ENCODE measurements at places on chromosomes 7 and 10. TPM values are rescaled to one million over a fixed set of nuclear protein-coding genes. Genes with fewer than 3 reads are reported as not detected.

DNA sequence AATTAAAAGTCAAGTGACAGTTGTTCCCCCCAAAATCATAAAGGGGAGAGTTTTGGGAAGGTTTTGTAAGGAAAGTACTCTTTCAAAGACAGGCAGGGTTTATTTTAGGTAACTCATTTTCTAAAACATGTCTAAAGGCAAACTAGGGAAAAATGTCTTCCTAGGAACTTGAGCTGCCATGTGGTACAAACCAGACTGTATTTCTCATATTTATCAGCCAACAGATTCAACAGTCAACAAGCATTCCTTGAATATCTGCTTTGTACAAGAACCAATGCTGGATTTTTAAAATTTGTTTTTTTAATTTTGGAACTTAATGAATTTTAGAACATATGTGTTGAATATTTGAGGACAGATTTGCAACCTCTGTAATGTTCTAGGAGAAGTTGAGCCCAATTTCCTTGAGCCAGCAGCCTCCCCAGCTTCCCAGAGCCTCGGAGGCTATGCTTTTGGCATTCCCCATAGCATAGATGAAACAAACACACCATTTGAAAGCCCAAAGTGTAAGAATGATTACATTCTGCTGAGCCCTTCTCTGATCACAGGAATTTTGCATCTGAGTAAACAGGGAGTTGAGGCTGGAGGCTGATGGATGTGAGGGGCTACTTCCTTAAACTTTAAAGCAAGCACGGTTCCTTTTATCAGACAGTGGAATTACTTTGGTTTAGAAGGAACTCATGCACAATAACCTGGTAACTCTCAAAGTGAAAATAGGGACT is 345.1 kb downstream of the RNLS start:
- no peak for DNase-seq

- DNase-seq: peak; percentile 16
Measured at GRCh38 chr7:139854803-139855497, 25.9 kb downstream of the TBXAS1 start.

DNA sequence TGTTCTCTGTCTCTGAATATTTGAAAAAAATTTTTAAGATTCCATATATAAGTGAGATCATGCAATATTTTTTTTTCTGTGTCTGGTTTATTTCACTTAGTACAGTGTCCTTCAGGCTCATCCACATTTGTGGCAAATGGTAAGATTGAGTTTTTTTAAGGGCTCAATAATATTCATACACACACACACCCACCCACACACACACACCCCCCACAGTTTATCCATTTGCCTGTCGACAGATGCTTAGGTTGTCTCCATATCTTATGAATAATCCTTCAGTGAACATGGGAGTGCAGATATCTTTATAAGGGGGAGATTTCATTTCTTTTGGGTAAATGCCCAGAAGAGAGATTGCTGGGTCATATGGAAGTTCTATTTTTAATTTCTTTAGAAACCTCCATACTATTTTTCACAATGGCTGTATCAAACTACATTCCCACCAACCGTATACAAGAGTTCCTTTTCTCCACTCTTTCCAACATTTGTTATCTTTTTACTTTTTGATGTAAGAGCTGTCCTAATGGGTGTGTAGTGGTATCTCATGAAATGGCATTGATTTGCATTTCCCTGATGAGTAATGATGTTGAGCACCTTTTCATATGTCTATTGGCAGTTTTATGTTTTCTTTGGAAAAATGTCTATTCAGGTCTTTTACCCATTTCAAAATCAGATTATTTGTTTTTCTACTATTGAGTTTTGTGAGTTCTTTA is 35.0 kb downstream of the AUTS2 start:
- DNase-seq: no peak

Gene WDR86
- not detected for total RNA-seq

DNA sequence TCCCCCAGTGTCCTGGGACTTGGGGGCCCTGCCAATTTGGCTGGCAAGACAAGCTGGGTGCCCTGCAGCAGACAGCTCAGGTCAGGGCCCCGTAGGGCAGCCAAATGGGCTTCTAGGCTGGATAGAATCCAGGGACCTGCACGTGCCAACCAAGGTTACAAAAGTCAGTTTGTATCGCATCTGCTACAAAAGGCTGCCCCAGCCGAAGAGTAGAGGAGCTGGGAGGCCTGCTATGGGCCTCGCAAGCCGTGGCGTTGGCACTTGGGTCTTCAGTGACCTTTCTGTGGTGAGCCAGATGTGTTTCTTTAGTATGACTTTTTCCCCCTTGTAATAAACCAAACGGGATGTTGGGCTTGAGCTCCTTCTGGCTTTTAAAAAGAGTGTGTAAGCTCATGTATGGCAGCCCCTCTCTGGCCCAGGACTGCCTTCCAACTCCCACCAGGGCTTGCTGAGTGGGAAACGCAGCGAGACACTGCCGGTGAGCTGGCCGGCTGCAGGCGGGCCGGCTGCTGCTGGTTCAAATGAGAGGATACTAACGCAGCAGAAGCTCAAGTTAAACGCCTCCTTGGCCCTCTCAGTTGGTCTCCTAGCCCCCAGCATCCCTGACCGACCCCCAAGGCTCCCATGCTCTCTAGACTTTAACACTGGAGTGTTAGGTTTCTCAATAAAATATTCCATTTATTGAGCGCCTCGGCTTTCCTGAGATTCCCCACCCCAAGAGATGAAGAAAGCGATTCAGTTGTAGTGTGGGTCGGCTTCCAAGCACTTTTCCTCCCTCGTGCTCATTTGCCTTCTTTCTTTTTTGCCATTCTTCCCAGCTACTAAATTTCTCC is 3.1 kb upstream of the HOXA10 start:
- no peak for DNase-seq

DNA sequence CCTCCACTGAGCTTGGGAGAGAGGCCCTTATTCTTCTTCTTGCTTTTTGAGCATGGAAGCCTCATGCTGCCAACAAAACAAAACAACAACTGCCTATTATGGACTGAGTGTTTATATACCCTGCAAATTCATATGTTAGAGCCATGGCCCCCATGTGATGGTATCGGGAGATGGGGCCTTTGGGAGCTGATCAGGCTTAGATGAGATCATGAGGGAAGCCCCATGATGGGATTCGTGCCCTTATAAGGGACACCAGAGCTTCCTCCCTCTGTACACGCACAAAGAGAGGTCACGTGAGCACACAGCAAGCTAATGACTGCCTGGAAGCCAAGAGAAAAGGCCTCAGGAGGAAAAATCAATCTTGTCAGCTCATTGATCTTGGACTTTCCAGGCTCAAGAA is 235.0 kb downstream of the FANK1 start:
- no peak for DNase-seq

Data from naive thymus-derived CD4-positive, alpha-beta T cell (primary cell).